ENCODE measurements at places on chromosomes 4 and X.
A peak's percentile ranks its signal among the peaks of the same experiment; 100 is the strongest.

- peak; percentile 81 for DNase-seq
Measured at GRCh38 chrX:12955882-12956703, 18.8 kb upstream of the TMSB4X start.

GRCh38 chrX:68686097-68686977, 38.9 kb downstream of the STARD8 start:
- DNase-seq, result peak; percentile 11

DNA sequence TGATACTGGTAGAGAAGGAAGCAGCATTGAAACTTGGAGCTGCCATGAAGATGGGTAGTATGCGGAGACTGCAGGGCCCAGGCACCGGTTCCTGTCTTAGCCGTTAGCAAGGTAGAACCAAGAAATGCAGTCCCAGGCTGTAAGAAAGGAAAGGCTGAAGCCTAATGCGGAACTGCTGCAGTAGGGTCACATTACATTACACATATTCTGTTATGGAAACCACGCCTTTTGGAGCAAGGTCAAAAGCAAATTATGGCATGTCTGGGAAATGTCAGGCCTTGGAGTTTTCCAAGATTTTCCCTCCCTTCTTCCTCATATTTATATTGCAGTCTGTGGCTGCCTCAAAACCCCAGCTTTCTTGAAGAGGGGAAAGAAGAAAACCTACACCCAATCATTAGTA, 204.8 kb upstream of the RASGEF1B start:
- no peak for DNase-seq

- DNase-seq, result no peak
Measured at GRCh38 chr4:159145318-159145991, 42.6 kb downstream of the RAPGEF2 start.

DNA sequence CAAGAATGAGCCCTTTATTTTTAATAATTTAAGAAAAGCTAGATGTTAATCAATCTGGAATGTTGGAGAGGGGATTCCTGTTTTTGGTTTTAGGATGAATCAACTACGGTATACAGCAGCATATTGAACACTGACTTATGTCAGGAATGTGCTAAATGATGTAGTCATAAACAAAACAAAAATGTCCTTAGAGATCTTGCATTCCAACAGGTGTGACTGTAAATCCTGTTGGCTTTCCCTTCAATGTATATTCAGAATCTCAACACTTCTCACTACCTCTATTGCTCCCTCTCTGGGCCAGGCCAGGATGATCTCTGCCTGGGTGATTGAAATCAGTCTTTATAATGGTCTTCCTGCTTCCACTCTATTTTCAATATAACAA, 37.8 kb upstream of the BDH2 start:
- no peak for DNase-seq

Measured in CD4-positive, alpha-beta T cell treated with Interferon alpha-2 for 1 hour (primary cell).